ENCODE measurements at places on chromosomes 13 and 19. TPM values are rescaled to one million over a fixed set of nuclear protein-coding genes. Genes with fewer than 3 reads are reported as not detected.

The TRAPPC2B gene
- total RNA-seq, result 10.5 TPM

DNA sequence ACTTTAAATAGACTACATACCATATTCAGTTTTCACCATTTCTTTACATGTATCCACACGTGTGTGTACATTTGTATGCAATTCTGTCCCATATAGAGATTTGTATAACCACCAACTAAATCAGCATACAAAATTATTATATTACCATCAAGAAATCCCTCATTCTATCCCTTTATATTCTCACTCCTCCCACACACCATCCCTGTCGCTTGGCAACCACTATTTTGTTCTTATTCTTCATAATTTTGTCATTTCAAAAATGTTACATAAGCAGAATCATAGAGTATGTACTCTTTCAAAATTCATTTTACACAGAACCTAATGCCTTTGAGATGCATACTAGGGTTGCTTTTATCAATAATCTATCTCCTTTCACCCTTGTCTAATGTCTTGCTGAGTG, 740.5 kb downstream of the SLITRK5 start:
- no peak for DNase-seq

DNA sequence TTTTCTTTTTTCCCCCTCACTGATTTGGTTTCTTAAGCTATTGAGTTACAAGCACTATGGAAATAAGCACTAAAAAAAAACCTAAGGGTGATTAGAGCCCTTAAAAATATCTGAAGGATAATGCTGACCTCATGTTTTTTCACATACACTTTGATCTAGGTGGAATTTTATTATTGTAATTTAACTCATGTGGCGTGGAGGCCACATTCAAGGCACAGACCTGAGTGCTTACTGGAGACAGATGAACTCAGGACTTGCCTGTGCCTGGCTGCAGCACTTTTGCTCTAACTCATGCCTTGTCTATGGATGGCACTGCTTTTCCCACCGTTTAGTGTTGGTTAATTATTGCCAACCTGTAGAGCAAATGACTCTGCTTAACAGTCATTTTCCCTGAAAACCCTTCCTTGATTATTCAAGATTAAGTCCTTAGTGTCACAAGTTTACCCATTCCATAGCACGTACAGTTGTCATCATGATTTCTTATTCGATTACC, 541.4 kb downstream of the GPC6 start:
- DNase-seq, result no peak

- DNase-seq, result no peak
Observed at GRCh38 chr13:103931331-103931845, 865.2 kb upstream of the SLC10A2 start.

DNA sequence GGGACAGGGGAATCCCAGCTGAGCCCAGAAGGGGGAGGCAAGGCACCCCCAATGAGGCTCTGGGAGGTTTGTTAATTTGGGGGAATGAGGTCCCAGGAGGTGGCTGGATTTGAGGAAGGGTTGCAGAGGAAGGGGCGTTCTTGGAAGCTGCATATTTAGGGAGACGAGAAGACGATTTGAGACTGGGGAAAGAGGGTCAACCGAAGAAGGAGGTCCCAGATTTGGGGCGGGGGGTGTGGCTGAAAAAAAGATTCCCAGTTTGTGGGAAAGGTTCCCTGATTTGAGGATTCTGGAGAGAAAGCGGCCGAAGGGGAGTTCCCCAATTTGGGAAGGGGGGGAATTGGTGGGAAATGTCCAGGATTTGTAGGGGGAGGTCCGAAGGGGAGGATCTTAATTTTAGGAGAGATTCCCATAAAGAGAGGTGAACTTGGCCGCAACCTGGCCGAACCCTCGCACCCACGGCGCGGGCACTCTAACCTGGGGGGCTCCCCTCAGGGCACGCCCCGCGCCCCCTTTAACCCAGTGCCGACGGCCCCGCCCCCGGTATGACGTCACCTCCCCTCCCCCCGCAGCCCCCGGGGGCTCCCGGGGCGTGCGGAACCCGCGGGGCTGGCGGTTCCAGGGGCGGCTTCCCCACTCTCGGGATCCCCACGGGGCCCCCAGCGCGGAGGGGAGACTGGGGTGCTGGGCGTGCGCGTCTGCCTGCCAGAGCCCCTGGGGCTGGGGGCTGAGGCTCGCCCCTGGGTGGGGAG, 1.2 kb downstream of the PTPRS start:
- DNase-seq, result no peak

GRCh38 chr19:5585461-5586299, 17.9 kb upstream of the TINCR start:
- peak; percentile 22 for DNase-seq

DNA sequence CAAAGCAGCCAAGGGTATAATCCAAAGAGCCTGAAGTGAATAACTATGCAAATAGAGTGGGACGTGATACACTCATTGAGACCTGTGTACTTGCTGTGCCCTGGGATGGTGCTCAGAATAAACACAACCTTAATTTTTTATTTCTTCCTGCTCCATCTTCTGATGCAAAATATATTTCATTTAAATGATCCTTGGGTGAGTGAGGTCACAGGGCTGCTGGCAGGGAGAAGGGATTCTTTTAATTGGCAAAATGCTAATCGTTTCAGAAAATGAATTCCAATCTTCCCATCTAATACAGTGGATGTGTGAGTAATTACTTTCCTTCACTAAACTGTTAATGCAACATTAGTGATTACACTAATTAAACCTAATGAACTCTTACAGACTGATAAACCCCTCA, 63.5 kb downstream of the SIAH3 start:
- no peak for DNase-seq

The FBXO17 gene
- total RNA-seq, result 0.20 TPM

- DNase-seq, result no peak
Observed at GRCh38 chr19:50510700-50511068, 307 bp downstream of the JOSD2 start.
